ENCODE measurements at places on chromosomes 6 and 20. TPM values are rescaled to one million over a fixed set of nuclear protein-coding genes. Genes with fewer than 3 reads are reported as not detected.

DNA sequence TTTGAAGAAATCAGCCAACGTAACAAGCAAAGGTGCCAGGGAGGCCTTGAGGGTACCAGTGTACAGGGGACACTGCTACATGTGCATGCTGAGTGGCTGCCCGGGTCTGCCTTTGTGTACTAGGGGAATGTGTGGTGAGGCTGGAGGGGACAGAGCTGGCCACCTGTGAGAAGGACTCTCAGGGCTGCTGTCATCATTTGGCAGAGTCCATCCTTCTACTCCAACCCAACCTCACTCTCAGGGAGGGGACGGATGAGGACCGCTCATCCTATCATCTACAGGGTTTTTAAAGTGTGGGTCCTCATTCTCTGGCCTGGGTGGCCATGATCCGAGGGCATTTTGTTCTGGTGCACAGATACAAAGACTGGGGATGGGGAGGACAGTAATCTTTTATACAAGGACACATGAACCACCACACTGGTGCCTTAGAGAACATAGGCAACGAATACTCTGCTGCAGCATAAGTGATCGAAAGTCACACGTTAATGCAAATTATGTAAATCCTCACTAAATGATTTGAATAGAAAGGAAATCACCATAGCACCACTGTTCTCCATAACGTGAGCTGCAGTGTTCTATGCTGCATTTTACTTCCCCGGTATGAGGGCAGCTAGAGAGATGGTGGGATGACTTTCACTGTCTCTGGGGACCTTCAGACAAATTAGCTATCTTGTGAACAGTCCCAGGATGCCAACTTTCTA is 181.4 kb downstream of the GMPR start:
- no peak for DNase-seq

DNA sequence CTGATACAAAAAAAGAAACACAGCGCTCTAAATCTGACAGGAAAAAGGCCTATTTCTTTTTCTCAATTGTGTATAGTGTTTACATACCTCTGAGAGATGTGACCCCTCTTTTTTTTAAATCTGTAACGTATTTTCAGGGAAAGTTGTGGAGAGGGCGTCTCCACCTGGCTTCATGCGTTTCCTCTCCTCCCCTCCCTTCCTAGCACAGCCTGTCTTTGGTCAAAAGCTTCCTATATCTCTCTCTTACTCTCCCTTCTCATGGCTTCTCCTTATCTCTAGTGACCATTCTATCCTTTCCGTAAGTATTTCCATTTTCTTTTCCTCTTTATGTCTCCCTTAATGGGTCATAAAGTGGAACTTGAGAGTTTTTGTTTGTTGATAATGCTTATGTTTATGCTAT is 458.9 kb downstream of the HACE1 start:
- no peak for DNase-seq

GRCh38 chr20:1154691-1155090 is 30.1 kb downstream of the TMEM74B start:
- DNase-seq: no peak

- no peak for DNase-seq
Measured at GRCh38 chr6:138275976-138276375, 57.7 kb upstream of the PBOV1 start.

- DNase-seq: no peak
Measured at GRCh38 chr6:38571721-38572120, 68.0 kb downstream of the BTBD9 start.

DNA sequence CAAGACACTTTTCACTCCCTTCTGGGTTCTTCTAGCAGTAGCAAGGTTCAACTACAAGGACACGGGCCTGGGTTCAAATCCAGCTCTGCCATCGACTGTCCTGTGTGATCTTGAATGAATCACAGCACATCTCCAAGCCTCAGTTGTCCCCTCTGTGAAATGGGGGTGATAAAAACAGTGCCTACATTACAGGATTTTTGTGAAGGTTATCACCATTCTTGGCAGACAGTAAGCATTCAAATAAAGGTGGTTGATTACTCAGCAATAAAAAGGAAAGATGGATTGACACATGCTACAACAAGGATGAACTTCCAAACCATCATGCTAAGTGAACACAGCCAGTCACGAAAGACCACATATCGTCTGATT is 6.6 kb upstream of the TGM2 start:
- DNase-seq: no peak

DNA sequence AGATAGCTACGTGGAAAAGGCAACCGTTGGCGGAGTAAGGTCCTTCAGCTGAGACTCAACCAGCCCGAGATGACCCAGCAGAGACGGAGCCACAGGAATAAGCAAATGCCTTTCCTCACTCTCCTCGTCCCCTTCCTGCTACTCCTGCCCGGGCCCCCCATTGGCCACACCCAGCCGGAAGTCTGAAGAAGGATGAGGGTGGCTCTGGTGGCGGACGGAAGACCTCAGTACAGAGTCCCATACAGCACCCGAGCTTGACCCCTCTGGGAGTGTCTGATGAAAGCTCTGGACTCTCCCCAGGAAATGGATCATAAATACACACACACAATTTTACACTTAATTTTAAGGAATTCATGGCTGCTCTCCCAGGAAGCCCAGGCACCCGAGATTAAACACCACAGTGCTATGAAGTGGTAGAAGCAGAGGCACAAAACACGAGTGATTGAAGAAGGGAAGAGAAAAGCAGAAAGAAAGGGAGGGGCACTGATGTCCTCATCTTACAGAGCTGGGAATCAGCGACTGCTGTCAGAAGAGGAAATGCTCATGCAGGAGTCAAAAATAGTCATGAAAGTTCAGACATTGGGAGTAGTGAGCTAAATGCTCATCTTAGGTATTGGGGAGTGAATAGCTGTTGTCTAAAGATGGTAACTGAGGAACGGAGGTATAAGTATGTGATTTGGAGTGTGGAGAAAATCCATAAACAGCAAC is 125.6 kb downstream of the BANF2 start:
- DNase-seq: no peak

- DNase-seq: no peak
Measured at GRCh38 chr6:105983763-105984162, 102.4 kb upstream of the PRDM1 start.

DNA sequence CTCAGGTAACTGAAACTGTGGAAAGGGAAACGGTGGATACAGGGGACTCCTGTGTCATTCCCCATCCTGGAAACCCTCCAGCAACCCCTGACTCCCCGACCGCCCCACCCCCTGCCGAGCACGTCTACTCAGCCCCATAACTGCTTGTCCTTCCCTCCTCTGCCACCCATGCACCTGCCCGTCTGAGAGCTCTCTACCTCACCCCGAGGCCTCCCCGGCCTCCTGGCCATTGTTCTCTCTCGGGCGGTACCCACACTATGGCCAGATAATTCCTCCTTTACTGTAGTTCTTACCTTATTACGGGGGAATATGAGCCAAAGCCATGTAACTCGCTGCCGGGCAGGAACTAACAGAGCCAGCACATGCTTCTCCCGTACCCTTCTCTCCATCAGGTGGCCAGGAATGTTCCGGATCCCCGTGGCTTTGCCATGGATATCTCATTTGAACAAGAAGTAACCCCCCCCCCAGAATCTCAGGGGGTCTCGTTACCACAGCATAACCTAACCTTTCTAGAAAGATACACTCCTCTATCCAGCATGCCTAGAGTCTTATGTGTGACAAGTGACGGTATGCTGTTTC is 4.8 kb upstream of the IRF4 start:
- no peak for DNase-seq

GRCh38 chr6:108502832-108503231 is 57.9 kb upstream of the FOXO3 start:
- no peak for DNase-seq

GRCh38 chr6:1686117-1687098 is 76.7 kb downstream of the FOXC1 start:
- peak; percentile 27 for DNase-seq

DNA sequence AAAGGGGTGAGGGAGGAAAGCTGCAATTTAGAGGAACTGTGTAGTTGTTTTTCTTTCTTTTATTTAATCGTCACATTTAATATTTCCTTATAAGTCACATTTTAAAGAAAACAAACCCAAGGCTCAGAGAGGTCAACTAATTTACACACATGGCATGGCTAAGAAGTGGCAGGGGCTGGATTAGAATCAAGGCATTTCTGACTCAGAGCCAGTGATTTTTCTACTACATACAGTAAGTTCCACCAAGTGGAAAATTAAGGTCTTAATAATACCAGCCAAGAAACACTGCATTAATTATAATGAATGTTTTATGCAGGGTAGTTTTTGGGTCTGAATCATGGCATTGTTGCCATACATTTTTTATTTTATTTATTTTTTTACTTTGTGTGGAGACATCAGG is 607.7 kb upstream of the CITED2 start:
- DNase-seq: no peak

DNA sequence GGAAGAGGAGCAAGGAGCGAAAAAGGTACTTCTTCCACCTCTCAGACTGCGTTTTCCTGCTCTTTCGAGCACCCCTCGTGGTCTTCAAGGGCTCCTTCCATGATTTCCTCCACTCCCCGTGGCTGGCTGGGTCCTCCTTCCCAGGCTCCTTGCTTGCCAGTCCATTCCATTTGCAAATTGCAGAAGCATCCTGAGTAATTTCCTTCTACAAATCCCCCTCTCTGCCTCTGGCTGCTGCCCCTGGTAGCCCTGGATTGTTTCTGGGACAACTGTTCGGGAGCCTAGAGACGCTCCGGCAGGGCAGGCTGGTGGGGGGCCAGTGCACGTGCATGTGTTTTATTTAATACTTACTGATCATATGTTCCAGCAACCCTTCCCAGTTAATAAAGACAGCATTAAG is 173.1 kb downstream of the ZMYND8 start:
- DNase-seq: no peak

DNA sequence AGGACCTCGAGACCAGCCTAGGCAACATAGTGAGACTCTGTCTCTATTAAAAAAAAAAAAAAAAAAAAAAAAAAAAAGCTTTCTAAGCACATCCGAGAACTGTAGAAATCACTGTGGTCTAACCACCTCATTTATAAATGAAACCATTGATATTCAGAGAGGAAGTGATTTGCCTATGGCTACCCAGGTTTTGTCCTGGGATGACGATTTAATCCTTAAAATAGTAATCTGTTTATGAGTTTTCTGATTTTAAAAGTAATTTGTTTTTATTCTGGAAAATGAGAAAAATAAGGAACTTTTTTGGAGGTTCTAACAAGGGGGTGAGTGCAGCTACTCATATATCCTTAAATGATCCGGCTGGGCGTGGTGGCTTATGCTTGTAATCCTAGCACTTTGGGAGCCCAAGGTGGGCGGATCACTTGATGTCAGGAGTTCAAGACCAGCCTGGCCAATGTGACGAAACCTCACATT is 6.5 kb upstream of the BTN3A2 start:
- no peak for DNase-seq

The KIAA1755 gene
- total RNA-seq: 0.06 TPM

The EGFL8 gene
- 3.1 TPM for total RNA-seq

The LTA gene
- not detected for total RNA-seq

The OR10C1 gene
- not detected for total RNA-seq

The SLC17A2 gene
- total RNA-seq: not detected

The RALGAPA2 gene
- 13.8 TPM for total RNA-seq

The EDN1 gene
- total RNA-seq: 16.3 TPM
